ENCODE measurements at places on chromosomes 5 and 9.

DNA sequence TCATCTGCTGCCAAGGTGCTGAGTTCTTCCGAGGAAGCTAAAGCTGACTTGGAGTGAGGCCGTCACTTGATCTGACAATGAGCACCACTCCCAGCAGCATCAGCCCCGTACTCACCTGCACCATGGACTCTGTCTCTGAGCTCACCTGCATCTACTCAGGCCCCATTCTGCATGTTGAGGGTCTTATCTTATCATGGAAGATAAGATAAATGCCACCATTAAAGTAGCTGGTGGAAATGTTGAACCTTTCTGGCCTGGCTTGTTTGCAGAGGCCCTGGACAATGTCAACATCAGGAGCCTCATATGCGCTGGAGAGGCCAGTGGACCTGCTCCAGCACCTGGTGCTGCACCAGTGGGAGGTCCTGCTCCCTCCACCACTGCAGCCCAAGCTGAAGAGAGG is 35.0 kb upstream of the HMGCS1 start:
- DNase-seq = no peak

- no peak for DNase-seq
These were observed 1238.0 kb upstream of the NUDT12 start for GRCh38 chr5:104800440-104801048.

DNA sequence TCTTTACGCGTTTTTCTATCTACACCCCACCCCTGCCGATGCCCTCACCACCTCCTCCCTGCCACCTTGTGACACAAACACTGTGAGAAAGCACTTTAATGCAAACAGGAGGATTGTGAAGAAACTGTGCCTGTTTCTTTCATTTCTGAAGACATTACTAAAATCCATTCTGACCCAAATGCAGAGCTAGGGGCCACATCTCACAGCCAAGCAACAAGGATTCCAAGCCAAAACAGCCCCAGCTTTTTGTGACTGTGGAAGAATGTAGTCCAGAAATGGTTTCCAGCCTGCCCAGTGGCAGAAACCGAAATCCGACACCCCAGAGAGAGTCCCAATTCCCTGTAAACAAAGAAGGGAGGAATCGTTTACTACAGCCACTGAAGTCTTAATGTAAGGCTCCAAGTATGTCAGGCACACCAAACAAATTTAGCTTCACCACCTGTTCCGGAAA is 190.9 kb downstream of the TTC39B start:
- DNase-seq = no peak

DNA sequence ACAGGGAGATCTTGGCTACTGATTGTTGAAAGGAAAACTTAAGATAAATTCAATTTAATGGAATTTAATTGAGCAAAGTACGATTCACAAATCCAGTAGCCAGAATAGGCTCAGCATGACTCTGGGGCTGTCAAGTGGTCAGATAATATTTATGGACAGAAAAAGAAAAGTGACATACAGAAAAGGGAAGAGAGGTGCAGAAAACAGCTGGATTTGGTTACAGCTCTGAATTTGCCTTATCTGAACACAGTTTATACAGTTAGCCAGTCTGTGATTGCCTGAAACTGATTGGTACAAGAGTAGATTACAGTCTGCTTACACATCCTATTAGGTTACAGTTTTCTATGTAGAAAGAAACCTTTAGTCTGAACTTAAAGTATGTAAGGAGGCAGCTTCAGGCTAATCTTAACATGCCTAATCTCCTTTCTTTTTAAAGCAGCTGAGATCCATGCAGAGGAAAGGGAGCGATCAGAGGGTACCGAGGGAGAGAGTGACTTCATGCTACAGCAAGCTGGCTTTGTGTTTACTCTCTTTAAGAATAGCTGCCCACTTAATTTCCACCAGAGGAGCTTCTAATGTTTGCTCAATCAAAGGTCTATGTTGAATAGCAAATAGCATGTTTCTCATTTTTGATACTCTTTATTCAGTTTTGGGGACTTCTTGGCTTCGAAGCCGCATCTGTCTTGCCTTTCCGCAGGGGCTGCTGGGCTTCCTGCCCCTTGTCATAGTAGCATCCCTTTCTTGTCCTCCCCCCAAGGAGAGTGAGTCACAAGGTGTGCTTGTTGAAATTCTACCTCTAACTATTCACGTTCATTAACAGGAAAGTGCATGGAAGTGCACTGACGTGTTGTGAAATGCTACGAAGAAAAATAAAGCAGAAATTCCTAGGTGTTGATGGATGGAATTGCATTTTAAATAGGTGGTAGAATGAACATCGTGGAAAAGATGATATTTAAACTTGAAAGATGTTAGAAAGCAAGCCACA is 761.2 kb downstream of the TAF11L14 start:
- DNase-seq = no peak

DNA sequence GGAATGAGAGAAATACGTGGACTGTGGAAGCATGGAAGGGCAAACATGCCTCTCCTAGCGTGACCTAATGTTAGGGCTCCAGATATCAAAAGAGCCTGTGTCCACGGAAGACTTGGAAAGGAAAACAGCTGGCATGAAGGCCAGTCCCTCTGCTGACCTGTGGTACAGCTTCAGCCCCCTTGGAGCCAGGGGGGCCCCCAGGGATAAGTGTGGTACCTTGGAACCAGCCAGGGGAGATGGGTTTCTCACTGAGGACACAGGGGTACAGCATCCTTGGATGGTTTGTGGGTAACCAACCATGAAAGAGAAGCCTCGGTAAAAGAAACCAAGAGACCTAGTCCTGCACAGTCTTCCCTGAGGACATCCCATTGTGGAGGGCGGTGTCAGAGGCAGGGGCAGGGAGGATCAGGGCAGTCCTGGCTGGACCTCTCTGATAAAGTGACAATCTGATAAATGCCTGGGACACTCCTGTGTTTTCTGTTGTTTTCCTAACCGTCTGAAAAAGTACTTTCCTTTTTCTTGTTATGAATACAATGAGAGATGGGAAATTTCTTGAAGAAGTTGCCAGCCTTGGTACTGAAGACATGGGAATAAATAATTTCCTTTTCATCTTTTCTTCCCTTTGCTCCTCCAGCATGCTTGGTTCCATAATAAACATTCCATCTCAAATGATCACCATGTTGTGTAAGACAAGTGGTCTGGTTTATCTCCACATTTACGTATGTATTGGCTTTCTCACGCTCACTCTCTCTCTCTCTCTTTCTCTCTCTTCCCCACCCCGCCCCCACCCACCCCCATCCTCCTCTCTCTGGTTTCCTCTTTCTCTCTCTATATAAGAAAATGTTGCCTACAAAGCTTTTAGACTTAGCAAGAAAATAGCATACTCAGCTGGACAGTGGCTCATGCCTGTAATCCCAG is 102.1 kb downstream of the SUSD1 start:
- no peak for DNase-seq

DNA sequence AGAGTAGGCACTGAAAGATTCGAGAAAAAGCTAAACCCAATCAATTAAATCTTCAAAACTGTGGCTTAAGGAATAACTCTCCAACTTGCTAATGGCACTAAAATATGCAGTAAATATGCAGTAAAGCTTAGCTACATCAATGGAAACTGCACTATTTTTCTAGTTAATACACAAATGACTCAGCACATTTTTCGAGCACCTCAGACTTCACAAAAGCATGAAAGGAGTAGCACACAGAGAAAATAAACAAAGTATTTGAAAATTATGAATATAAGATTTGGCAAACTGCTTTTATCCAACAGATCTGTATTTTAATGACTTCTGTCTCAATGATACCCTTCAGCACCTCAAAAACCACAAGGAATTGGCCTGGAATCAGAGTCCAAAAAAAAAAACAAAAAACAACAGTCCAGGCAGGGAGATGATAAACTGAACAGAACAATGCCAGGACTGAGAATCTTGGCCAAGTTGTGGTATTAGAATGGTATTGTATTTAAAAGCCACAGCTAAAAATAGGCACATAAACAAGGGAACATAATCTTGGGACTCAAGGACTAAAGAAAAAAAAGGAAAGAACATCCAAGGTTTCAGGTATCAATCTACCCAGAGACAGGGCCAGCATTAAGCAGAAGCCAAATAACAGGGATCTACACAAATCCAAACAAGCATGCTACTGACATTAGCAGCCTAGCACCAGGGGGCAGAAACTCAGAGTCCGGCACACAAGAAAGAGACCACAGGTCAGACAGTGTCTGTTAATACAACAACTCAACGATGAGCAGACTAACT is 21.4 kb downstream of the TMEM245 start:
- peak; percentile 27 for DNase-seq

GRCh38 chr5:100270023-100270771 is 265.0 kb upstream of the FAM174A start:
- DNase-seq = no peak

DNA sequence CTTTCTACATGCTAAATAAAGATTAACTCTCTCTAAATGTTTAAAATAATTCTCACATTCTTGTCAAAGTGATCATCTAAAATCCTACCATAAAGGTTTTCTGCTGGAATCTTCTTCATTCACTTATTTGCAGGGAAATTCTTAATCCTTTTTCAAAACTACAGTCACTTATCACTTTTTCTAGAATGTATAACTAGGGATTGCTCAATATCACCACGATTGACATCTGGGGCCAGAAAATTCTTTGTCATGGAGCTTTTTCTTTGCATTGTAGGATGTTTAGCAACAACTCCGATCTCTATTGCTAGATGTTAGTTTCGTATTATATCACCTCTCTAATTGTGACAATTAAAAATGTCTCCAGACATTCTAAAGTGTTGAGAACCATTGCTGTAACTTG is 344.9 kb upstream of the PIK3R1 start:
- no peak for DNase-seq

GRCh38 chr9:28031521-28032267 is 458.4 kb upstream of the C9orf72 start:
- no peak for DNase-seq

Data from breast epithelium (tissue), 4 donors.